ENCODE measurements at places on chromosomes 11 and 22.
A peak's percentile ranks its signal among the peaks of the same experiment; 100 is the strongest.

GRCh38 chr11:73413256-73413655, 37.1 kb downstream of the RELT start:
- no peak for DNase-seq

GRCh38 chr22:32050678-32051515, 7.8 kb downstream of the SLC5A1 start:
- no peak for DNase-seq

DNA sequence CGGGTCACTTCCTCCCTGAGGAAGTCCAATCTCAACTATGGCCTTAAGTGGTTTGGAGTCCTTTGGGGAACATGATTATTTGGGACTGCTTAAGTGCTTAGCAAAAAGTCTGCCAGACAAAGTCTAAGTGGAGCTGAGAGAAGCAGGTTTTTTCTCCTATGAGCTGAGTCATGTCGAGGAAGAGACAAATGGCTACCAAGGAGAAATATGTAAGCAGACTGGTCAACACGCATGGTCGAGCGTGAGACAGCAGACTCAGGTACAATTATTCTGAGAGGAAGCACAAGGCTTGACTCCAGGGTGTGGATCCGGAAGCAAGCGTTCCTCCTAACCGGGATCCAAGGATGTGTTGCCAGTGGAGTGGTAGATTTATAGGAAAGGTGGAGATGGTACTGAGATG, 30.6 kb downstream of the UBASH3B start:
- peak; percentile 75 for DNase-seq

DNA sequence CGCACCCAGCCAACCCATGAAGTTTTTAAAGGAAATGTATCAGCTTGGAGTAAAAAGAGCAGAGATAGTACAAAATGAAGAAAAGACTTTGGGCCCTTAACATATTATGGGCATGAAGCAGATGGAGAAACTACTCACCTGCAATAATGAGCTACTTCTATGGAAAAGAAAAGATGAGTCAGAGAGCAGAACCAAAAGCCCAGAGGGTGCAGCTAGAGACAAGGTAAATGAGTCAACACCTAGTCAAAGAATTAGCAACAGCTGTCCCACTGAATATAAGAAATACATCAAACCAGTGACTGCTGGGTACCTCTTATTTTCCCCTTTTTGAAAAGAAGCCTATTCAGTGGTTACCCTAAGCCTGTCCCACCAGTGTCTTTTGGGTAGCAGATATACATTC, 61.8 kb downstream of the RPL27A start:
- DNase-seq, result no peak

GRCh38 chr11:130536106-130537040, 87.9 kb downstream of the ADAMTS15 start:
- DNase-seq, result no peak

DNA sequence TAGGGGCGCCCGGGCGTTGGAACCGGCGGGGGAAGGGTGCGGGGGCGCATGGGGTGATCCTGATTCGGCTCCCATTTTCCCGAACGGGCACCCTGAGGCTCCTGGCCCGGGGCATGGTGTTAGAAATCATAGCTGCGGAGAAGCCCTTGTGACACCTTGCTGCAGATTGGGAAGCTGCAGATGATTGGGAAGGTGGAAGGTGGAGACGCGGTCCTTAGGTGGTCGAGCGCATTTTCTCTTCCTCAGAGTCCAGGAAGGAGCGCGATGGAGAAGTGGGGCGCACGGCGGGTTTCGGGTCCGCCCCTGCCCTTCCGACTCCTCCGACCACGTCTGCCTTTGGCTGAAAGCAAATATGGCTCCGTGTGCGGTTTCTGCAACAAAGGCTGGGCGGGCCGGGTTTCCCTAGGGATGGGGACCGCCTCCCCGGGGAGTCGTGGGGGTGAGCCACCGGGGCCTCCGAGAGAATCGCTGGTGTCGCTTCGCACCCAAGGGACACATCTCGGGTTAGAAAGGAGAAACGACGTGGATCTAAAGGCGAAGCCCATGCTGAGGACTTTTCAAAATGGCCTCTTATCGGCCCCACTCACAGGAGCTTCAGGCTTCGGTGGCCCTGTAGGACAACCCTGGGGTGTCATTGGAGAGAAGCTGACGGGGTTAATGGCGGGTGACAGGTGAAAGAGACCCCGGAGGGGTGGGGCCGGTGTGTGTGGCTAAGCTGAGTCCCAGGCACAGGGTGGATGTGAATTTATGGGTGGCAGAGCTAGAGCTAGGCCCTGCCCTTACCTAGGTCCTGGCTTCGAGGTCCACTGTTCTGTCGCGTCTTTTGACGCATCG, 707 bp upstream of the FTH1 start:
- peak; percentile 75 for DNase-seq

DNA sequence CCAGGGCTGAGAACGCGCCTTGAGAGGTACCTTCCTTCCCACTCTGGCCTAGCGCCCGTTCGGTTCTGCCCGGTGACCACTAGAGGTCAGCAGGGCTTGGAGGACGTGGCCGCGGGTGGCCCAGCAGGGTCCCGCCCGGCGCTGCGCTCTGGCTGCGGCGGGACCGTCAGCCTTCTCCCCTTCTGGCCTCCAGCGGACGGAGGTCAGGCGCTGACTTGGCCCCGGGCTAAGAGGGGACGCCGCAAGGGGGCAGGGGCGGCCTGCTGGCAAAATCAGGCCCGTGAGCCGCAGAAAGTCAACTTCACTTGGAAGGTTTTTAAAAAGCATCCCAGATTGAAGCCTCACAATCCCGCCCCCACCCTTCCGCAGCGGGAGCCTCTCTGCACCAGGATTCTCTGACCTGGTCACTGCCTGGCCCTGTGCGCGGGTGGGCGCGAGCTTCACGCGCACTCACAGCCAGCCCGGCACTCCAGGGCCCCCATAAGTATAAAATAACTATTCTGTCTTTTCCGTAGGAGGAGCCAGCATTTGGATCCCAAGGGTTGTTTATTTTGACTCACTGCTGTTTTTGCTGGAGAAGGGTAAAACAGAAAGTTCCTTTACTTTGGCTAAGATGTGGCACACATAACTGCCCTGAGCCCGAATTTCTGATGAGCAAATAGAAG, 23.2 kb upstream of the ZBTB16 start:
- peak; percentile 65 for DNase-seq

- DNase-seq, result no peak
Observed at GRCh38 chr11:128226106-128226716, 361.1 kb downstream of the ETS1 start.

GRCh38 chr11:116823031-116823843, at the start of gene APOA4:
Gene APOA4, minus strand, starts transcription at chr11:116823304. Its CDS starts 113 bp downstream, at chr11:116823191.
- no peak for DNase-seq

DNA sequence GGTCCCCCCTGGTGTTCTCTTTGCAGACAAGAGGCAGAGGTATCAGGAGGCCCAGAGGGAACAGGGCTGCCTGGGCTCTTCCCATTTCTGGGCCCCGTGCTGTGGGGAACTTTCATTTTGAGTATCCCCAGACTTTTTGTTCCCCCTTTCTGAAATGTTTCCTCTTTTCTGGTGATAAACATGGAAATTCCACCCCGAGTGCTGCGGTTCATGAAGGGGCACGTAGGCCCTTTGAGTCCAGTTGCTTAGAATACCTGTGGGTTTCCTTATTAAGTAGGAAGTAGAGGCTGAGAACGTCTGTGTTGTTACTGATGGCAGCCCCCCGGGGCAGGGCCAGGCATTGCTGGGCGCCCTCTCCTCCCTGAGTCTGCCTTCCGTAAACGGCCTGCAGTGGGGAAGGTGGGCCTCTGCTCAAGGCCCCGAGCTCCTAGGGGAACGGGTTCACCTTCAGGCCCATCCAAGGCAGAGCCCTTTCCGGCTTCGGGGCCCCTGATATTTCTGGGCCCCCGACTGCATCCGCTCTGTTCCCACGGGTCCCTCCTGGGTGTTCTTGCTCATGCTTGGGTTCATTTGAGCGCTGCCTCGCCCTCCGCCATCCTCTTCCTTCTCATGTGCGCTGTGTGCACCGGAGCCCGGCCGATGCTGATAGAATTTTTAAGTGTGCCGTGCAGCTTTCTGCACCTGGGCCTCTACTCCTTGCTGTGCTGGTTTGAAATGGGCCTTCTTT, 12.0 kb downstream of the TBC1D22A start:
- peak; percentile 8 for DNase-seq

DNA sequence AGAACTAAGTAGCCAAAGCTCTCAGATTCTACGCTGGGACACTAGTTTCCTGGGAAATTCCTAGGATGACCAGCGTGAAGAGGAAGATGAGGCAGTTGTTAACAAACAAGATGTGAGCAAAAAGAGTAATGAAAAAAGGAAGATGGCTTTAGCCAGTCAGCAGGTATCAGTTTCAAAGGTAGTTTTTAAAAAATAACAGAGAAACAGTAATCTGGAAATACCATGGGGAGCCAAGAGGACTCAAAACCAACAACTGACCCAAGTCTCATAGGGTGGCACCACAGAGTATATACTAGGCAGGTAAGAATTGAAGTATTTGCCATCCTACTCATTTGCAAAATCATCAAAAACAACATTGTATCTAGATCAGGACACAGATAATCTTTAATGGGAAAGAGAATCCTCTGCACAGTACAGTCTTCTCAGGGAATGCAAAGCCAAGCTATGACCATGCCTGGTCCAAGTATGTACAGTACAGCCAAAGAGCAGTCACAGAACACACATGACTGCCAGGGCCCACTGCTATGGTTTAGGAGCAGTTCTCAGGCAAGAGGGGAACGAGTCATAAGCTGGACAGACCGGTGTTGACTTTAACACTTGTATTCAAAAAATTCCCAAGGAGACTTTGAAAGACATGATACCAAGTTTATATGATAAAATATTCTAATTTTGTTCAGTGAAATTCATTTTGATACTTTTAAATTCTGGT, 20.6 kb downstream of the MSANTD4 start:
- DNase-seq, result no peak

DNA sequence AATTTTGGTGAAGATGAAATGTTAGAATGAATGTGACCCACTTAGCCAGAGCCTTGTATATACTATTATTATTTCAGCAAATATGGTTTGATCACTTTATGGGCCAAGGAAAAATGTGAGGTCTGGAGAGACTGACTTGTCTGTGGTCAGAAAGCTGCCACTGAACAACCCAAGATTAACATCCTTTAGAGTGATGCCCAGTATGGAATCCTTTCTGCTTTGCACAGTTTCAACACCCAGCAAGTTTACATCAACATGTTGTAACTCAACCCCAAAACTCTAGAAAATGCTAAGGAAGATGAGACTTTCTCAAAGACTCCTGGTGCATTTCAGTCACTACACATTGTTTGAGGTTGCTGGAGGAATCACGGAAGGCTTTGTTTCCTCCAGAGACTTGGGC, 107.7 kb downstream of the SNX19 start:
- no peak for DNase-seq

- no peak for DNase-seq
Observed at GRCh38 chr11:25794804-25795203, 537.1 kb upstream of the ANO3 start.
